ENCODE measurements at places on chromosomes 16 and 17.

GRCh38 chr16:30565526-30565925 is 6.0 kb downstream of the ZNF688 start:
- DNase-seq = no peak

GRCh38 chr17:59094861-59095530 is 11.7 kb downstream of the TRIM37 start:
- DNase-seq = no peak

DNA sequence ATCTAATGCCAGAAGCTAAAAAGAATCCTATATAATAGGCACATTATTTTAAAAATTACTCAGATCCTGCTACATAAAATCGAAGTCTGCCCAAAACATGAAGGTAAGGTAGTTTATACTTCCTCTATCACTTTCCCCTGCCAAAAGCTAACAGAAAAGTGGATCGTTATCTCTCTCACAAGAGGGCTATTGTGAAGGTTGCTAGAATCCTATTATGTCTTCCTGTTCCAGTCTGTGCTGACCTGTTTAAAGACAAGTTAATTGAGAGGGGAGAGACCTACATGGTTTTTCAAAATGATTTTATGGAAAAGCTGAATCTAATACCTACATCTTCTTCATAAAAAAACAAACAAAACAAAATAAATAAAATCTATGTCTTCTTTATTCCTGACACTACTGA is 1410.9 kb upstream of the CDH8 start:
- no peak for DNase-seq

GRCh38 chr16:11032000-11032921 is 87.9 kb downstream of the CLEC16A start:
- DNase-seq = no peak

- no peak for DNase-seq
These were observed 28.7 kb upstream of the DDX52 start for GRCh38 chr17:37671824-37672547.

DNA sequence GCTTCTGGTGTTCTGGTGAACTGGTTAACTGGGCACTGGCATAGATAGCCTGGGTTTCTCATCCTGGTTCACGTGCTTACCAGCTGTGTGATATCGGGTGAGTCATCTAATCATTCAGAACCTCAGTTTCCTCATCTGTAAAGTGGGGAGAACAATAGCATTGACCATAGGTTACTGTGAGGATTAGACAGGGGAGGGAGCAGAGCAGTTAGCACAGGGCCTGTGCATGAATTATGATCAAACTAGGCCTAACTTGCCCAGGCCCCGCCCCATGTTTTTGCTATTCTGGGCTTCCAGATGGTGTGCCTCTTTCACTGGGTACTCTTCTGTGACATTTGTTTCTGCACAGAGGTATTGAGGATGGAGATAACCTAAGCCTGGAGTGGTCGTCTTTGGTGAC is 4.6 kb upstream of the KLHL36 start:
- no peak for DNase-seq

GRCh38 chr16:85064186-85064585 is 36.6 kb downstream of the KIAA0513 start:
- DNase-seq = no peak

- no peak for DNase-seq
These were observed 3.6 kb downstream of the LRRC75A start for GRCh38 chr17:16488186-16488967.

DNA sequence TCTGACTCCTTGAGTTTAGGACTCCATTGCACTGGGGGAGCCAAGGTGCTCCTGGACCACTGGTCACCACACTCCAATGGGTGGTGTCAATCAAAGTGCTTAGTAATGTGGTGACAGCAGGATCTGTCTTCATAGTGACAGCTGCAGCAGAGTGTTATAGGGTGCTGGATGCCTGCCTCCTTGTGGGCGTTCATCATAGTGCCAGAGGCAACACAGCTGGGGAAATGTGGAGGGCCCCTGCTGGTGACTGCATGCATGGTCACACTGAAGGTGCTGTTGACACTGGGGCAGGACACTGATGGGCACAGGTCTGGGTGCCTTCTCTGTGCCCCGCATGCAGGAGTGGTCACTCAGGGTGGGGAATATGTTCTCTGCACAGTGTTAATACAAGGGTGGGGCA is 177.5 kb upstream of the CDH8 start:
- peak; percentile 60 for DNase-seq

GRCh38 chr16:57959121-57959520 is 11.8 kb downstream of the CNGB1 start:
- DNase-seq = no peak

DNA sequence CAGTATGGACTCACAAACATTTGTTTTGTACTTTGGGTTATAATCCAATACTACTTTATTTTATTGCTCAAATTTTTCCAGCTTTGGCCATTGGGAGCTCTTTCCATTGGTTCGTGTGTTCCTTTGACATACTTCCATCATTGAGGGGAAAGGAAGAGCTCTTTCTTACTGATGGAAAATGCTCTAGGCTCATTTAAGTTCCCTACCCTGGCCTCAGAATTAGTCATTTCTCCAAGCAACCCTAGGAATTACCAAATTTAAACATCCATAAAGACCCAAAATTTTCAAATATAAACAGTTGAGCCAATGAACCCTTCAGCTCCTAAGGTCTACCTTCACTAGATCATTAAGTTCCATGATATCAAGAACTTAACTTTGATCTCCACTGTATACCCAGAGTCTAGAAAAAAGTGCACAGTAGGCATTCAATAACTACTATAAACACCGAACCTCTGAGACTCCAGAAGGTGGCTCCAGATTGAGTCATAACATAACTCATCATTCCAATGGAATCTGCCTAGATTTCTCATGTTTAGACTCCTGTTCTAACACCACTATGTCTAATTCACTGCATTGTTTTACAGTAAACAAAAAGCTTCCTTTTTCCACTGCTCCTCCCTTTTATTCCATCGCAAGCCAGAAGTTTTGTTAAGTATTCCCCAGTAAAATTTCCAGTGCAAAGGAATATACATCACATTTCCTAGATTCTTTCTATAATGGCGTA is 39.0 kb downstream of the SMURF2 start:
- DNase-seq = no peak

DNA sequence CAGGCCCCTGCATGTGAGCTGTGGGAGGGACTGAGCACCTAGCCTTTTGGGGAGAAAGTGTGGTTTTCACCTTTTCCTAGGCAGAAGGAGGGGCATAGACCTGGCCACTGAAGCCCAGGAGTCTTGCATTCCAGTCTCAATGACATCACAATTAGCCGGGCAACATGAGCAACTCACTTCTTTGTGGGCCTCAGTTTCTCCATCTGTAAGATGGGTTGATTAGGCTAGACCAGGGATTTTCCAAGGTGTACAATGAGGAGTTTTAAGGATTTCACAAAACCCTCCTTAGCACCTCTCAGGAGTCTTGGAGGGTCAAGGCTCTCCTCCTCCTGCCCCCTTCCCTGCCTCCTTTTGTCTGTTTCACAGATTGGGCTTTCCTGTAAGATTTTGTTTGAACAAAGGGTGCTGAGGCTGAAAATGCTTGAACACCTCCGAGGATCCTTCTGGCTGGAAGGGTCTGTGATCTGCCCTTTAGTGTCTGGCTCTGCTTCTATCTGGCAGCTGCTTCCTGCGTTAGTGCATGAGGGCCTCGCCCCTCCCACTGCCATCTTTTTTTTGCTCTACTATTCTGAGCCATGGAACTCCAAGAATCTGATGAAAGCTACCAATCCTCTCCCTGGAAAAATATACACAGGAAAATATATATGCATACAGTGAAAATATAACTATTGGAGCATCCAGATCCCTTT is 52.4 kb upstream of the ETV4 start:
- no peak for DNase-seq

DNA sequence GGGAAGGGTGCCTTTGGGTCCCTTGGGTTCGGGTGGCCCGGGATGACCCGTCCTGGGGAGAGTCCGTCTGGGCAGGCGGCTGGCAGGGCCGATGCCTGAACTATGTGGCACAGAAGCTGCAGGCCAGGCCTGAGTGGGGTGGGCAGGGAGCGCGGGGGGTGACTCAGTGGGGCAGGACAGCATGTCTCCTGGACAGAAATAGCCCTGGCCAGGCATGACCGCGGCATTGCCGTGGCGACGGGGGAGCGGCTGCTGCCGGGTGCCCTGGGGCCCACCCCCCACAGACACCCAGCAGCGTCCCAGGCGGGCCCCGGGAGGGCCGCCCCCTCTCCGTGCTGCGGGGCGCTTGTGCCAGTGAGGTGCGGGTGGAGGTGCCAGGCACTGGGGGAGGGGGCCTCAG is 1.8 kb upstream of the C1QTNF8 start:
- DNase-seq = no peak

DNA sequence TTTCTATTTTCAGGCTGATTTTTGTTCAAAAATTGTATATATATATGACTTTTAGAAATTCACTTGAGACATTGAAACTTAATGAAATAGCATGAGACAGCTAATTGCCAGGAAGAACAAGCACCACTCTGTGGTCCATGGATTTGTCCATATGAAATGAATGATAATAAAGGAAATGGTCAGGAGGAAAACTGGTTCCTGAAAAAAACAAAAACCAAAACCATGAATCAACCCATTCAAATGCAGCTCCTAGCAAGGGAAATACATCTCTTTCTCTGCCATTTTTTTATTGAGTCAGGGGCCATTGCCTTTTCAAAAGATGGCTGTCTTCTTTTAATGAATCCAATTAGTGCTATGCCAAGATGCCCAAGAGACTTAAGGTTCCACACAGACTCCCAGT is 230.7 kb downstream of the SLC39A11 start:
- DNase-seq = no peak

All from H1 (cell line).